ENCODE measurements at places on chromosomes 16 and 17.

GRCh38 chr16:2507665-2508064 lies 6.1 kb upstream of the ATP6V0C start:
- no peak for DNase-seq

GRCh38 chr16:58030136-58030840 lies 4.7 kb downstream of the MMP15 start:
- DNase-seq: no peak

DNA sequence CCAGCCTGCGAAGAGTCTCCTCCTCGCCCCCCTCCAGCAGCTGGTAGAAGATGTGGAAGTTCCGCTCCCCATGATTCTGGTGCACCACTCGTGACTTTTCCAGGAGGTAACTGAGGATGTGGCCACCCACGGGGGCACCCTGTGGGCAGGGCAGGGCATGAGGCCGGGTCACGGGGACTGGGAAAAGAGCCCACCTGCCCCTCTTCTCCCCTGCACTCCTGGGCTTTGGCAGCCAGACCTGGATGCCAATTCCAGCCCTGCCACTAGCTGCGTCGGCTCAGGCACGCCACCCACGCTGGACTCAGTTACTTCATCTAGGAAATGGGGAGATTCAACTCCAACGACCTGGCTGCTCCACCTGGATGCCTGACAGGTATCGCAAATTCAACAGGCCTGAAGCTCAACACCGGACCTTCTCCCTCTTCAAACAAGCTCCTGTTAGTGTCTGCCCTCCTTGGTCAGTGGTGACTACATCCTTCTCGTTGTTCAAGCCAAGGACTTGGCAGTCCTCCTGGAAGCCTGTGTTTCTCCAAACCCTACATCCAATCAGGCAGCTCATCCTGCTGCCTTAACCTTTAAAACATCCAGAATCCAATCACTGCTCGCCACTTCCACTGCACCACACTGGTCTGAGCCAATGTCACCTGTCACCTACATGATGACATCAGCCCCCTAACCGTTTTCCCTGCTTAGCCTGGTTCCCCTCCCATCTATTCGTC lies 11.6 kb downstream of the MYO1C start:
- DNase-seq: no peak

DNA sequence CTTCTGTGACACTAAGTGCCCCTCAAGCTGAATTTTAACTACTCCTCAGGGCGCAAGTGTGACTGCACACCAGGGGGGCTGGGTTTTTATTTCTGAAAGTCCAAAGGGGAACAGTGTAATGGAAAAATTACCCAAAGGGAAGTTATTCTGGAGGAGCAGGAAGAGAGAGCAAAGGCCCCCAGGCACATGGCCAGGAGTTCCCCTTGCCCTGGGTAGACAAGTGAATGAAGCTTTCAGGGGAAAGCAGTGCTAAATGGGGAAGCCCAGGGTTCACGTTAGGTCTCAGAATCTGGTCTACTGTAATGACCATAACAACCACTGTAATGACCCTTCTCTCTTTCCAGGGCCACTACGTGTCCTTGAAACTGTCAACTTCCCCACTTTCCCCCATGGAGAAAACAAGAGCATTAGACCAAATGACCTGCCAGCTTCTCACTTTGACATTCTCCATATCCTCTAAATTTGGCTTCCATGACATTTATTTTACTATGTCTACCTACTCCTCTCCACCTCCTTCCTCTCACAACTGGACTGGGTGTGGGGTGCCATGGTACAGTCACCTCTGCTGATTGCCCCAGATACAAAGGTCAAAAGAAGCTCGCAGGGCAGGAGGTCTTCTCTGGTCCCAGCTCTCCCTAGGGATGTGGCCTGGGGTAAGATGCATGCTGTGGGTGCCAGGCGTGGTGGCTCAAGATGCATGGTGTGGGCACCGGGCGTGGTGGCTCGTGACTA lies 34.1 kb upstream of the MMP2 start:
- no peak for DNase-seq

- DNase-seq: no peak
These were observed 323.9 kb downstream of the CPPED1 start for GRCh38 chr16:12479751-12480150.

- DNase-seq: no peak
These were observed 102.6 kb downstream of the GOSR1 start for GRCh38 chr17:30579610-30580315.

DNA sequence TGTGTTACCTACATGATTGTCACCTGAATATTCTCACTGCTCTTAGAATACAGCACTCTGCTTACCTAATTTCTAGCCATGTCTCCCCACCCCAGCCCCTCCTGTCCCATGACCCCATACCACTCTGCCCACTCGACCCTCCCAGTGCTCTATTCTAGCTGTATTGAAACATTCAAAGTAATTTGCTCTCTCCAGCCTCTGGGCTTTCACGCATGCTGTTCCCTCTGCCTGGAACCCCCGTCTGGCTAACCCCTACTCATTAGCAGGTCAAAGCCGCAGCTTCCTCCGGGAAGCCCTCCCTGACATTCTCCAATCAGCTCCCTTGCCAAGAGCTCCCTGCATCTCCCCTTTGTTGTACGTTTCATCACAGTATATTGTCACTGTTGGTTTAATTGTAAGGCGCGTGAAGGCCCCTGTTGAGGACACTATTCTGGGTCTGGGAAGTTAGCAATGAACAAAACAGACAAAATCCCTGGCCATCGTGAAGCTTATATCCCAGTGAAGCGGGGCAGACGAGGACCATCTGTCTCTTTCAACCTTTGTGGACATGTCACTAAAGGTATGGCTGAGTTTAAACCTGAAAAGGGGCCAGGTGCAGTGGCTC lies 72.3 kb upstream of the LHX1 start:
- no peak for DNase-seq

- DNase-seq: no peak
These were observed 43.3 kb downstream of the SALL1 start for GRCh38 chr16:51107742-51108141.

- no peak for DNase-seq
These were observed 47.2 kb downstream of the SCNN1G start for GRCh38 chr16:23229714-23230113.

DNA sequence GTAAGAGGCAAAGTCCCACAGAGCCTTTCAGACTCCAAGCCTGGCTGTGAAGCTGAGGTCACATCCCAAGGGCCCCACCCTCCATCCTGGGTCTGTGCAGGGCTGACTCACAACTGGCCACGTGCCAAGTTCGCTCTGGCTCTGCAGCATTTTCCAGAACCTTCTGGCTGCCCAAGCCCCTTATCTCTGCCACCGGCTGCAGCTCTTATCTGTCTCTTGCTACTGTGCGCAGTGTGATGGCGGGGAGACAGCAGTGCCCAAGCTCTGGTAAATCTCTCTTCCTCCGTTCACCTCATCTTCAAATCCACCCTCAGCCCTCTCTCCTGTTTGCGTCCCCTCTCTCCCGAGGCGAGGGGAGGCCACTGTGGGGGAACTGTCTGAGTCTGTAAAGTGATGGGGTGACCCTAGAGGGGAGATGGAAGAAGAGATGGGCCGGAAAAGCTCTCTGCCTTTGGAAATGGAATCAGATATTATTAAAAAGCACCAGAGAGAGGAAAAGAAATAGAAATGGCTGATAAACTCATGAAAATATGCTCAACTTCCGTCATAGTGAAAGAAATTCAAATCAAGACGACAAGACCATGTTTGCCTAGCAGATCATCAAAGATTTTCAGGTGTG lies 162.7 kb upstream of the CDC42EP4 start:
- DNase-seq: peak; percentile 35

- DNase-seq: no peak
These were observed 5.8 kb downstream of the ARHGEF15 start for GRCh38 chr17:8315764-8316217.

GRCh38 chr16:47612711-47613110 lies 151.6 kb downstream of the PHKB start:
- peak; percentile 26 for DNase-seq

DNA sequence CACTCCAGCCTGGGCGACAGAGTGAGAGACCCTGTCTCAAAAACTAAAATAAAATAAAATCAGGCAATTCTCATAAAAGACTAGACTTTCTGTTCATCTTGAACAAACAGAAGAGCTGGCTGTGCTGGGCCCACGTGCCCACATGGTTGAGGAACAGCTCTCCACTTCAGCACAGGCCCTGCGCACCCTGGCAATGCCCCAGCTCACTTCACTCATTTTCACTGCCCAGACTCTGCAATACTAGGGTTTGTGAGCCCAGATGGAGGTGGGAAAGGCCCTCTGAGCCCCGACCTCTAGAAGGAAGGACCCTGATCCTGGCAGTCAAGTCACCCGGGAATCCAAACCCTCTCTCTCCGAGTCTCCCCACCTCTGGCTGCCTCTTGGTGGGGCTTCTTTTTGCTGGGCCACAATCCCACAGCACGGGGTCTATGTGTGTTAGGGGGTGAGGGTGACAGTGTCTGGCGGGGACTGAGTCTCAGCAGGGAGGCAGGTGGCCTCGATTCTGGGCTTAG lies 14.8 kb downstream of the MYLK3 start:
- no peak for DNase-seq

GRCh38 chr17:41917679-41918313 lies 955 bp downstream of the ACLY start:
- DNase-seq: no peak

GRCh38 chr17:76527430-76528111 lies 9.9 kb downstream of the CYGB start:
- DNase-seq: no peak

GRCh38 chr16:70430667-70431536 lies 8.0 kb downstream of the ST3GAL2 start:
- no peak for DNase-seq

DNA sequence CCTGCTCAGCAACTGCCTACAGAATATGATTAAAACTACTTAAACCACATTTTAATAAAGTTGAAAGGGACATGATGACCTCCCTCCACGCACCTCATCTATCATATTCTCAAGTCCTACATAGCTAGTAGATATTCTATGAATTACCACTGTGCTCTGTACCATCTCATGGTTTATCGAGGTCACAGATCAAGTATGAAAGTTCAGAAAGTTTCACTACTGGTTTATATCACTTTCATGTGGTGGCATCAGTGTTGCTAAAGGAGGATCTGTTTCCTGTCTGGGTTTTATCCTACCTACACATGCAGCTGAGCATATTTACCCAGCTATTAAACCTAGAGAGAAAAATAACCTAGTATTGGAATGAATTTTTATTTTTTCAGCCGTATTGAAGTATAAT lies 214.9 kb upstream of the MON1B start:
- no peak for DNase-seq

DNA sequence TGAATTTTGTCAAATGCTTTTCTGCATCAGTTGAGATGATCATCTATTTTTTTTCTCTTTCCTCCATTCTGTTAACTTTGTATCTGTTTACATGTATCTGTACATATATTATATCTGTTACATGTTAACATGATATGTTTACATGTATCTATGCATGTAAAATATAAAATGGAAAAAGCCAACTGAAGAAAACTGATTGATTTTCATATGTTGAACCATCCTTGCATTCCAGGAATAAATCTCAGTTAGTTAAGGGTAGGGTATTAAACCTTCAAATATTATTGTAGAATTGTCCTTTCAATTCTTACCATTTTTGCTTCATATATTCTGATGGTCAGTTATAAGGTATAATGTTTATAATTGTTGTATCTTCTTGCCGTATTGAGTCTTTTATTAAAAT lies 336.1 kb downstream of the ZFHX3 start:
- no peak for DNase-seq

DNA sequence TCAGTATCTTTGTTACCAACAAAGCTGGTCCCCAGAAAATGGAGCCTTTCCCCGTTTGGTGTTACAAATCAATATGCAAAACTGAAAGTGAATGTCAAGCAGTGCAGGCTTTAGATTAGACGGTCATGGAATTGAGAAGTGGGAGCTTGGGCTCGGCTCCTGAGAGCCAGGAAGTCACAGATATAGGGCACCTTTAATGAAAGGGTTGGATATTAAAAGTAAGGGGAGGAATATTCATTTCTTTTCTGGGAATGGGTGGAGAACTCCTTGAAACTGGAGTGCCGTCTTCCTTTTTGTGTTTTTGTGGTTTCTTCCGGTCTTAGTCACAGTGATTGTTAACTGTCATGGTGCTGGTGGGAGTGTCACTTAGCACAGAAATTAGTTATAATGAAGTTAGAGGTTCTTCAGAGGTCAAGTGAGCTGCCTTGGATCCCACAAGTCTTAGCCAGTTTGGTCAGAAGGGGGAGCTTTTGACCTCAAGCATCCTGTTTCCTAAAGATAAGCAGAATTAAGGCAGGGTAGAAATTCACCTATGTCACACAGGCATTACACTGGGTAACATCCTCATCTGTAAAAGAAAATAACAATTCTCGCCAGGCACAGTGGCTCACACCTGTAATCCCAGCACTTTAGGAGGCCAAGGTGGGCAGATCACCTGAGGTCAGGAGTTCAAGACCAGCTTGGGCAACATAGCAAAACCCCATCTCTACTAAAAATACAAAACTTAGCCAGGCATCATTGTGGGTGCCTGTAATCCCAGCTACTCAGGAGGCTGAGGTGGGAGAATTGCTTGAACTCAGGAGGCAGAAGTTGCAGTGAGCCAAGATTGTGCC lies 9.6 kb upstream of the EIF1 start:
- peak; percentile 76 for DNase-seq

DNA sequence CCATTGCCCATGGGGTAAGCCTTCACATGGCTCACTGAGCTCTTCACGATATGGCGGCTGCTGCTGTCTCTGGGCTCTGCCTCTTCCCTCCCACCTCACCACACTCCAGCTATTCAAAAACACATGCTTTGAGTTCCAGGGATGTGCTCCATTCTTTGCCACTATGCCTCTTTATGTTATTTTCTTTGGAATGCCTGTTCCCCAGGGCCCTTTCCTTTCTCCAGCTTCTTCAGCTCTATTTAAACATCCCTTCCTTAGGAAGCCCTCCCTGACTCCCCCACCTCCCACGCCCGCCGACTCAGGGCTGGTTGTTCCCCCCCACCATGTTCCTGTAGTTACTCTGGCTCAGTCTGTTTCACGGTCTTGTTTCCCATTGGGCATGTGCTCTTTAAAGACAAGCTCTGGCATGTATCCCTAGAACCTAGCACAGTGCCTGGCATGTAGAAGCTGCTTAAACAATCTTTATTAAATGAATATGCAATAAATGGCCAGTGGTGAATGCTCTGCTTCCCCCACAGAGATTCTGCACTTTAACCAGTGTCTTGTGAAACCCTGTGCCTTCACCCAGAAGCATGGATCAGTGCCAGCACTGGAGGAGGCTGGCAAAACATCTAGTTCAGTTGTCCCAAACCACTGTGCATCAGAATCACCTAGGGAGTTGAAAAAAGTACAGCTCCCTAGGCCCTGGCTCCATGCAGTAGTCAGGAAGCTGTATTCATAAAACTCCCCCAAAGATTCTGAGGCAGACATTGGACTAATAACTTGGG lies 6.9 kb downstream of the MYCBPAP start:
- DNase-seq: no peak

- DNase-seq: no peak
These were observed 259.9 kb downstream of the SOX9 start for GRCh38 chr17:72380737-72381136.

DNA sequence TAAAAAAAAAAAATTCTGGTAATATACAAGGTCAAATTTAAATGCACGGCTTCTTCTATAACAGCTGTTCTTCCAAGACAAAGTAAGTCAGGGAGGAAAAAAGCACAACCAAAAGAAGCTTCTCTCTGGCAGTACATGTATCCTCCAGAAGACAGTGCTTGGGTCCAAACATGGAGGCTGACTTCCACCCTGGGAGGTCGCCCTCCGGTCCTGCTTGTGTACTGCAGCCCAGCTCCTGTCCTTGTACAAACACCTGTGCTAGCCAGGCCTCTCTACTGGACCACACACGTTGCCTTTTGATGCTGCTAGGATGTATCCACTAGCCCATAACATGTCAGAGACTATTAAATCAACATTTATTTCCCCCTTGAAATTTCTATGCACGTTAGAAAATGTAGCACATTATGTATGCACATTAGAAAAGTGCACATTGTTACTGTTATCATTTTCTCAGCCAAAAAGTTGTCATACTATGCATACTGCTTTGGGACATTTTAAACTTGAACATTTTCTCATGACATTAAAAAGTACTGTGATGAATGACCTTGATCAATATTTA lies 21.9 kb downstream of the TEKT3 start:
- no peak for DNase-seq

Data from foreskin keratinocyte (primary cell).